ENCODE measurements at places on chromosomes 12 and 14. TPM values are rescaled to one million over a fixed set of nuclear protein-coding genes. Genes with fewer than 3 reads are reported as not detected.

AKAP3 gene
- 1.5 TPM for total RNA-seq

LRP1-AS gene
- total RNA-seq, result not detected

CISTR gene
- not detected for total RNA-seq

VDR gene
- total RNA-seq, result 0.17 TPM

RPGRIP1 gene
- total RNA-seq, result 0.50 TPM

TMEM63C gene
- total RNA-seq, result 11.7 TPM

GZMB gene
- total RNA-seq, result 0.17 TPM

SLC10A1 gene
- total RNA-seq, result not detected

SPX gene
- 4.3 TPM for total RNA-seq

TMEM179 gene
- total RNA-seq, result 20.5 TPM

TTC9 gene
- total RNA-seq, result 10.0 TPM

CAPZA3 gene
- not detected for total RNA-seq

TRPV4 gene
- total RNA-seq, result 3.8 TPM

PPTC7 gene
- 29.6 TPM for total RNA-seq

SLC6A12 gene
- 21.9 TPM for total RNA-seq
